ENCODE measurements at places on chromosomes 16 and 17.

GRCh38 chr16:30027588-30028437 is 3.3 kb downstream of the TLCD3B start:
- DNase-seq: no peak

DNA sequence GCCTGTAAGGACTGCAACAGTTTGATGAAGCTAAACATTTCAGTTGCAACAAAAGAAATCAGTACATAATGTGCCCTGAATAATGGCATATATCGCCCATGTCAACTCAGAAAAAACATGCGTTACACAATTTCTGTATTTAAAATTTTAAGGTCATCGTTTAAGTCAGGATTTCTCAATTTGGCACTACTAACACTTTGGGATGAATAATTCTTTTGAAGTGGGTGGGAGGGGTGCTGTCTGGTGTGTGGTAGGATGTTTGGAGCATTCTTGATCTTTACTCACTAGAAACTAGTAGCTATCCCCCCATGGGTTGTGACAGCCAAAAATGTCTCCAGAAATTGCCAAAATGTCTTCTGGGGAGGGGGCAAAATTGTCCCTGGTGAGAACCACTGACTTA is 50.7 kb upstream of the CNTNAP4 start:
- no peak for DNase-seq

DNA sequence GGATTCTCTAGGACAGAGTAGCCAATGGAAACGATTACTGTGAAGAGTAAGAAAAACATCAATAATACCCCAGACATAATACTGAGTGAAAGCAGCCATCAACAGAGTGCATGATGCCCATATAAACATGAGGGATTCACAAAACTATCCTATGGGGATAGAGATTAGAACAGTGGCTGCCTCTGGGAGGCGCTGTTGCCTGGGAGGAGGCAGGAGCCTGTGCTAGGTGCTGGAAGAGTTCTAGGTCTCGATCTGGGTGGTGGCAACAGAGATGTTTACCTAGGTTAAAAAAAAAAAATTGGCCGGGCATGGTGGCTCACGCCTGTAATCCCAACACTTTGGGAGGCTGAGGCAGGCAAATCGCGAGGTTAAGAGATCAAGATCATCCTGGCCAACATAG is 7.9 kb downstream of the FA2H start:
- no peak for DNase-seq

- no peak for DNase-seq
Measured at GRCh38 chr17:83128306-83129240, 49.2 kb downstream of the METRNL start.

- DNase-seq: no peak
Measured at GRCh38 chr16:57579361-57579665, 36.9 kb downstream of the ADGRG5 start.

- DNase-seq: no peak
Measured at GRCh38 chr17:80260791-80261158, at the start of gene RNF213. Gene RNF213, plus strand, starts transcription at chr17:80260852. Its CDS starts 2,830 bp downstream, at chr17:80263682.

DNA sequence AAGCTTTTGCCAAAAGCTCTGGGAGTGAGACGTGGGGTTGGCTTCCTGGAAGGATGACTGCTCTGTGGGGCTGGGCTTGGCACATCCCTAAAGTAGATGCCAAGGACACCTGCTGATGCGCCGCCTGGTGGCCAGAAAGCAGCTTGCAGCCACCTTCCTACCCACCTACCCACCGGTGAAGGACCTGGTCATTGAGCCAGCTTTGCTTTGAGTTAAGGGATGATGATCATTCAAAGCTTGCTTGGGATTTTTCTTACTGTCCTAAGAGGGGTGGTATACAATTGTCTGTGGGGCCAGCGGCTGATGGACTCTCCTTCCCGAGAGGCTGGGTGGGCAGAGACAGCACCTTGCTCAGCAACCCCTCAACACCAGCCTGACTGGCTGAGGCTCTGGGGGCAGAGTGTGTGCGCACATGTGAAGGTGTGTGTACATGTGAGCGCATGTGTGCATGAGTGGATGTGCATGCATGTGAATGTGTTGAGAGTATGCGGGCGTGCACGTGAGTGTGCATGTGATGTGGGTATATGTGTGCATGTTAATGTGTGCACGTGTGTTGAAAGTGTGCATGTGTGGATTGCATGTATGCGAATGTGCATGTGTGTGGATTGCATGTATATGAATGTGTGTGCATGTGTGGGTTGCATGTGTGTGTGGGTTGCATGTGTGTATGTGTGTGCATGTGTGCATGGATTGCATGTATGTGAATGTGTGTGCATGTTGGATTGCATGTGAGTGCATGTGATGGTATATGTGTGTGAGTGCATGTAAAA is 18.6 kb downstream of the C1QTNF1 start:
- DNase-seq: no peak

DNA sequence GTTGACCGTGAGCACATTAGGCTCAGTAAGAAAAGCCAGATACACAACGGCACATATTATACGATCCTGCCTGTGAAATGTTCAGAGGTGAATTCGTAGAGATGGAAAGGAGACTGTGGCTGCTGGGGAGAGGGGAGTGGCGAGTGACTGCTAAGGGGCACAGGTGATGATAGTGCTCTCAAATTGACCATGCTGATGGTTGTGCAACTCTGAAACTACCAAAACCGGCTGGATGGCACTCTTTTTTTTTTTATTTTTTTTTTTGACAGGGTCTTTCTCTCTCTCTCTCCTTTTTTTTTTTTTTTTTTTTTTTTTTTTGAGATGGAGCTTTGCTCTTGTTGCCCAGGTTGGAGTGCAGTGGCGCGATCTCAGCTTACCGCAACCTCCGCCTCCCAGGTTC is 8.1 kb upstream of the SEC14L5 start:
- no peak for DNase-seq

- peak; percentile 74 for DNase-seq
Measured at GRCh38 chr16:17396762-17397498, 73.8 kb downstream of the XYLT1 start.

GRCh38 chr16:20995711-20996110 is 95.1 kb downstream of the LYRM1 start:
- no peak for DNase-seq

DNA sequence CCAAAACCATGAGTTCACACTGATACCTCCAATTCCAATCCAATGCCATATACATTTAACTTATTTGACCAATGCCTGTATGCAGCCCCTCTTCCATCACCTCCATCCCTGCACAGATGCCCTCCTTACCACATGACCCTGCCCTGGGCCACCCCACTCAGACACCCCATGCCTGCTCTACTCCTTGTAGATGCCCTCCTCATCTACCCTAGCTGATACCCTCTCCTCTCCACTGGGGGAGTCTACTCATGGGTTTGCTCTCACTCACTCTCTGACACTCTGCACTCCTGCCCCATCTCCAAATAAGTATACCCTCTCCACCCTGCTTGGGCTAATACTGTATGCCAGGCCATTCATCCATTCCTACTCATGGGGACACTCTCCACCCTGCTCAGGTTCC is 16.0 kb upstream of the CMTM4 start:
- DNase-seq: no peak

Measured in NCI-H2227 treated with DMSO at 0.1 percent for 48 hours (cell line).